ENCODE measurements at places on chromosomes 6 and 20.

DNA sequence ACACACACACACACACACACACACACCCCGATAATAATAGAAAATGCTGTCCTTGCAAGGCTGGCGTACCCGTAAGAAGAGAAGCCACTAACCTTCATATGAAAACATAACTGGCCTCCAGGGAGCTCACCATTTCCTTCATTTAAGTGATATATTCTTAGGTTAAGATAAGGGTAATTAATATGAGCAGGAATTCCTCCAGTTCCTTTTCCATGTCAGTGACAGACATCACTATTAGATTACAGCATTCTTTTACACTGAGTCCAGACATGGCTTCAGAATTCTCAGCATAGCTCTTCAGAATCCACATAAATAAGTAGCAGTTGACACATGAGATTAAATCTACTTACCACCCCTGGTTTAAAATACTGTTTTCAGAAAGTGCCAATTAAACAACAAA lies 121.9 kb downstream of the SIM1 start:
- DNase-seq: peak; percentile 85

GRCh38 chr6:87655824-87656223 lies 46.2 kb downstream of the AKIRIN2 start:
- no peak for DNase-seq

GRCh38 chr6:159594750-159595117 lies 98.3 kb downstream of the SOD2 start:
- peak; percentile 51 for DNase-seq

DNA sequence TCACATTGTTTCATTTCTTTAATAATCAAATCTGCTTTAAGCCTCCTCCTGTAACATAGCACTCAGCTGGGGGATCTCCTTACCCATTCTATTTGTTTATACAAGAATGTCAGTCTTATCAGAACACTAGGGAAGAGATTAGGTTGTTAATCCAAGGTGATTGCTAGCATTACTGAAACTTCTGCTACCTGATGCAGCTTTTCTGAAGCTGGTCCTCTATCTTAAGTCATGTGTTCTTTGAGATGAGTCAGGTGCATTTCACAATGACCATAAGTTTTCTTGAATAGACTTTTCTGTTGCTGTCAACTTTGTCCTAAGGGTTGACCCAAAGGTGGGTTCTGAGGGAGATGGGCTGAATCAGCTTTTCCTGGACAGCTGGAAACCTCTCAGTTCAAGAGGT lies 60.7 kb upstream of the SYNCRIP start:
- peak; percentile 25 for DNase-seq

GRCh38 chr20:56463428-56463827 lies 5.0 kb upstream of the RTF2 start:
- DNase-seq: no peak

- peak; percentile 84 for DNase-seq
These were observed 713.4 kb downstream of the CD109 start for GRCh38 chr6:74409447-74409846.

DNA sequence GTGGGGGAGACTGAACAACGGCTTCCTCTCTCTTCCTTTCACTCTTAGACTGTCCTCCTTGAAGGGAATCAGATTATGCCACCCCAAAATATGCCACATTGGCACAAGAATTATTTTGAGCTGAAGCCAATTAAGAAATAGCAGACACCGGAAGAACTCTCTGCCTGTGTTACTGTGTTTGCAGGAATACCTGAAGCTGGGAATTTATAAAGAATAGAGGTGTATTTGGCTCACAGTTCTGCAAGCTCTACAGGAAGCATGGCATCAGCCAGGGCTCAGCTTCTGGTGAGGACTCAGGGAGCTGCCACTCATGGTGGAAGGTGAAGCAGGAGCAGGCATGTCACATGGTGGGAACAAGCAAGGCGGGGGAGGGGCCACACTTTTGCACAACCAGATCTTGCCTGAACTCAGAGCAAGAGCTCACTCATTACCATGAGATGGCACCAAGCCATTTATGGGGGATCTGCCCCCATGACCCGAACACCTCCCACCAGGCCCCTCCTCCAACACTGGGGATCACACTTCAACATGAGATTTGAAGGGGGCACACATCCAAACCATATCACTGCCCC lies 46.0 kb downstream of the PCNA start:
- no peak for DNase-seq

DNA sequence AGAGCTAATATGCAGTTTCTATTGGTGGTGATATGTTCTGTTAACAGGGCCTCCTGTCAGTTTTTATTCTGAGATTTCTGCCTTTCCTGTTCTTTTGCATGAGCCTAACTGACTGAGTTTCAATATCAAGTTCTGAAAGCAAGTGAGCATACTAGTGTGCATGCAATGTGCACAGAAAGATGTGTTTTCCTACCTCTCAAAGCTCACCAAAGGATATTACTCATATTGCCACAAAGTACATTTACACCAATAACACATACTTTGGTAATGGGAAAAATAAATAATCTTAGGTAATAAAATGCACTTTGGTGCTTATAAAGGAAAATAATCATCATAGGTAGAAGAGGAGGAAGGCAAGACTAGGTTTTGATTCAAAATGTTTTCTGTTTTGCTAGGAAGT lies 195.0 kb downstream of the KHDC1L start:
- DNase-seq: no peak

GRCh38 chr6:27605401-27606342 lies 132.8 kb upstream of the ZNF184 start:
- peak; percentile 62 for DNase-seq

DNA sequence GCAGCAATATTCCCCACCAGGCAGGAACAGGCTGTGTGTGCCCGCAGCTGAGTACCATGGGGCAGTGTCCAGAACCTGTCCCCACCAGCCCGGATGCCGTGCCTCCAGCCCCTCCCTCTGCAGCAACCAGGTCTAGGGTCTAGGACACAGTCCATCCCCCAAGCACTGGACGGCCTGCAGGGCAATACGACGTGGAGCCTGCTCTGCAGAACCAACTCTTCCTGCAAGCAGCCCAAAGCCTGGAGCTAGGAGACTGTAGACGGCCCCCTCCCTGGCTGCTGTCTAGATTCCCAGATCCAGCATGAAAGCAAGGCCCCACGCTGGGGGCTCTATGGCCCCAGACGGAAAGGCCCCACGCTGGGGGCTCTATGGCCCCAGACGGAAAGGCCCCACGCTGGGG lies 128.2 kb upstream of the AFDN start:
- no peak for DNase-seq

DNA sequence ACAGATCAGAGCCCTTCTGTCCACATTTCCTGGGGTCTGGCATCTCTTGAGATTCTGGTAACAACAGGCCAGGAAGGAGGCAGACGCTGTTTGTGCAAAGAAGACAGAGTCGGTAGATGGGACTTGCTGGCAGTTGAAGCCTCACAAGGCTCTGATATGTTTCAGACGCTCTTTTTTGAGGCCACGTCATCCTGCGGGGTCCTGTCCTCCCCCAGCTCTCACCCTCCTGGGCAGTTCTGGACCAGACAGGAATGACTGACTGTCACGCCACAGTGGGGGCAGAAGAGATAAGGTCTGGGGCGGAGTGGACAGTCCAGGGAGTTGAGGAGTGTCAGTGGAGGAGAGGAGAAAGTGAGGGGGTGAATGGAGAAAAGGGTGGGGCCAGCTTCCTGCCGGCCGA lies 87.1 kb upstream of the SULF2 start:
- peak; percentile 73 for DNase-seq

GRCh38 chr6:53236241-53236640 lies 87.6 kb upstream of the GCM1 start:
- no peak for DNase-seq

DNA sequence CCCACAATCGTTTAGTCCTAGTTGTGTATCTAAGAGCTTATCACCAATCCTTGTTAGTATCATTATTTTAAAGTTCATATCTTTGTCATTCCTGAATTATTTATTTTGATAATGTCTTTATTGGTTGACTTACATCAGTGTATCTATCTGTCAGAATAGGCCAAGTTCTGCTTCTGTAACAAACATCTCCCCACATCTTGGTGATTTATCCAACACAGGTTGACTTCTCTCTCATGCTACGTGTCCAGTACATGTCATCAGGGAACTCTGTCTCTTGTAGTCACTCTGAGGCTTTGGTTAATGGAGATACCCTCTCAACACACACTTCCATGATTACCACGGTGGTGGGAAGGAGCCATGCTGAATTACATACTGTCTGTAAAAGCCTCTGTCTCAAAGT lies 38.4 kb downstream of the BANF2 start:
- DNase-seq: no peak

GRCh38 chr6:132130626-132131298 lies 179.6 kb upstream of the CCN2 start:
- peak; percentile 26 for DNase-seq

- no peak for DNase-seq
These were observed 43.1 kb downstream of the ARHGAP40 start for GRCh38 chr20:38644588-38645260.

DNA sequence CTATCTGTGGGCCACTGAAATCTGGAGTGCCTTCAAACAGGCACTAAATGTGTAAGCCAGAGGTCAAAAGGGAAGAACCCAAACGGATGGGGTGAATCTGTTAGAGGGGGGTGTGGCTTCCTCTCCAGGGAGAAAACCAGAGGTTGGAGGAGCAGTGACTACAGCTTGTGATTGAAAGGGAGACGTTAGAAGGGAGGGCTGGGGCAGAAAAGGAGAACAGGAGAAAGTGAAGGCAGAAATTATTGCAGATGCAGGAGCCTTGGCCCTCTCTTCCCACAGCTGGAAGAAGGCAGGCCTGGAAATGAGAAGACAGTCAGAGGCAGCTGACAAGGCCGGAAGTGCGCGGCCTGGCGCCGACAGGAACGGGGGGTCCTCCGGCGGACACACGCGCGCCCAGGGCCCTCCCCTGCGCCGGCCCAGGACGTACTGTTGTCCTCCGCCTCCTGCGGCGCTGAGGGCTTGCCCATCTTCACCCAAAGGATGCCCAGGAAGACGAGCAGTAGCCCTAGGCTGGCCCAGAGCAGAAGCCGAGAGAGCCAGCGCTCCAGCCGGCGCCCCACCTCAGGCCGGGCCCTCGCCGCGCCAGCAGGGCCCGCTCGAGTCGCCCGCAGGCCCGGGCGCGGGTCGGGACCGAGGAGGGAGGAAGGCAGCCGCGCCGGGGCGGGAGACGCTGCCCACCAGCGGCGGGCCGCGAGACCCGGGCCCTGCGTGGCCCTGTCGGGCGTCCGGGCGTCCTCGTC lies 806 bp downstream of the LEMD2 start:
- peak; percentile 87 for DNase-seq

- DNase-seq: peak; percentile 67
These were observed 210.5 kb downstream of the MOXD1 start for GRCh38 chr6:132190815-132191175.

DNA sequence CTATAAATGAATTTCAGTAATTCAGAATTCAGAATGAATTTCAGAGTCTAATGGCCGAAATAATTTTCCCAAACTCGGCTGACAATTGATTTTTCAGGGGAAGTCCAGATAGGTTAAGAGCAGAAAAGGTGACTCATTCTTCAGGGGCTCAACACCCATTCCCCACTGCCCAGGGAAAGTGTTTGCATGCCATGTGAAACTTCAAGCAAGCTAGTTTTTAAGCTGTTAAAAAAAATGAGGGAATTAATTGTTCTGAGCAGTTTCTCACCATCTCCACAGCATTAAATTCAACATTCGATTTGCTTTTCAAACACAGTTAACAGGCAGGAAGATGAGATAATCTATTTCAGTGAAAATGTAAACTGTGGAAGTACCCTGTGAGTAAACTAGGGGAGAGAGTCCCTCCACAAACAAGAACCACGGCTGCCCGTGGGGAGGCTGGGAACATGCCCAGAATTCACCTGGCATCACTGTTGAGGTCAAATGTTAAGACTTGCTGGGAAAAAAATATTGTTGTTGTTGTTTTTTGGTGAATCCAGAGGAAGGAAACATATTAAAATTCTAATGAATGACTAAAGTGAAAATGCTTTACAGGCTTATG lies 650.8 kb upstream of the AGPAT4 start:
- DNase-seq: no peak

- no peak for DNase-seq
These were observed 4.1 kb downstream of the TCF21 start for GRCh38 chr6:133892813-133893691.

- no peak for DNase-seq
These were observed 96.9 kb upstream of the NT5E start for GRCh38 chr6:85353012-85353411.

GRCh38 chr20:51417250-51418136 lies 125.0 kb downstream of the NFATC2 start:
- DNase-seq: no peak

DNA sequence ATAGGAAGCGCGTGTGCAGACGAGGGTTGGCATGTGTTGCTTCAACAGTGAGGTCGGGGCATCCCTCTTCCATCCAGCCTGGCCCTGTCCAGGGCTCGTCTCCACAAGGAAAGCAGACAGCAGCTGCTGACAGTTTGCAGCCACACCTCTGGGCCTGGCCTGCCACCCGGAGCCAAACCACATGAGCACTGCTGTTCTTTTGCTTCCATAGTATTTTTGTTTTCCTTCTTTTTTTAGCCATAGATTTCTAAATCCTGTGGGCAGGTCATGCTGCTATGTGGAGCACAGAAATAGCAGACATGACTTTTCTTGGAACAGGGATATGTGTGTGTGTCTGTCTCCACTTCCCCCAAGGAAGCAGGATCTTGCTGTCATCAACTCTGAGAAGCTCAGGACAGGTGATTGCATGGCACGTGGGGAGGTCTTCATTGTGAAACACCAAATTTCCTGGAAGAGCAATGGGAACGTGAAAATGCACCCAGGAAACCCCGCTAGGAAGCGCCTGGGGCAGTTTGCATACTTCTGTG lies 167.4 kb downstream of the DTNBP1 start:
- DNase-seq: peak; percentile 56

GRCh38 chr20:15837563-15837962 lies 735.7 kb downstream of the KIF16B start:
- no peak for DNase-seq

DNA sequence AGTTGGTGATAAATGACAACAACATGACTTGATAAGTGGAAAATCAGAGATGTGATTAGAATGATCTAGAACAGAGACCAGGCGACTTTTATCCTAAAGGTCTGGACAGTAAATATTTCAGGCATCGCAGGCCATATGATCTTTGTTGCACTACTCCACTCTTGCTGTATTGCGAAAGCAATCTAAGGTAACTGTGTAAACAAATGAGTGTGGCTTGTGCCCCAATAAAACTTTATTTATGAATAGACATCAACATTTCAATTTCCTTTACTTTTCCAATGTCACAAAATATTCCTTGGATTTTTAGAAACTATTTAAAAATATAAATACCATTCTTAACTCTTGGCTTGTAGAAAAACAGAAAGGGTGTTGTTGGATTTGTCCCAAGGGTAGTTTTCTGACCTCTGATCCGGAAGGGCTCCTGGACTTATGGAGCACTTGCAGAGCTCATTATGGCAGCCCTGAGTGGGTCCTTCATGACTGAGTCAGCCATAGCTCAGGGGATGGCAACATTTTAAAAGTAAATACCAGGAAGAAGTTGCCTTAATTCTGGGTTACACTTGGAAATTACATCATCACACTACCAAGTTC lies 34.5 kb downstream of the IL20RA start:
- DNase-seq: no peak
